Hematopoietic multipotent progenitor cell (in vitro differentiated cells): ENCODE measurements at places on chromosomes 16 and 17.

DNA sequence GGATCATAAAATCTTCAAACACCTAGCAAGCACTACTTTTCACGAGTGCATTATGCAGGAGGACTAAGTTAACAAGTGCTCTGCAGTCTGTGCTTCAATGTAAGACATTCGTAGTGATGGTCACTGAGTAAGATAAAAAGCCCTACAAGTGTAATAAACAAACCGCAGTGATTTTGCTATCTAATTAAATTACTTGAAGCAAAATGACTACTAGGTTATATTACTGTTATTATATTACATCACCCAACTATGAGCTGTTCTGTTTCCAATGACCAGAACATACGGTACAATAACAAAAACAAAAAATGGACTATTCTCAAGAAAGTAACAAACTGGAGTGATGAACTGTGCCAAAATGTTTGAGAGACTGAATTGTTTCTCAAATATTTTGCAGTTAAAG, 11.2 kb downstream of the KLHL10 start:
- no peak for DNase-seq

DNA sequence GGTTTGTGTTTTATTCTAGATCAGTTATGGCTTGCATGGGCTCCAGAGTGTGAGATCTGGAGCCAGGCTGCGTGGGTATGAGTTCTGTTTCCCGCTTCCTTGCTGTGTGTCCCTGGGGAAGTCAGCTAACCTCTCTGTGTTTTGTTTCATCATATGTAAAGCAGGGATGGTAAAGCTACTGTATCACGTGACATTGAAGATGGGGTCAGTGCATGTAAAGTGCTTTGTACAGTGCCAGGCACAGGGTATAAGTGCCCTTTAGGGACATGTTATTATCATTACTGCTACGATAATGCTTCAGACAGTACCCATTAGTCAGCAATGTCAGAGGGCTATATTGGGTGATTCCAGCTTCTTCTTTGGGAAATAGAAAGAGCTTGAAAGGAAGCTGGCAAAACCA, 186.2 kb downstream of the FOXL1 start:
- DNase-seq, result no peak

GRCh38 chr17:44829523-44830358, at the start of gene GJC1:
Gene GJC1 (minus strand): TSS chr17:44830287. CDS start chr17:44805817, 24,470 bp downstream.
- DNase-seq, result peak; percentile 9

DNA sequence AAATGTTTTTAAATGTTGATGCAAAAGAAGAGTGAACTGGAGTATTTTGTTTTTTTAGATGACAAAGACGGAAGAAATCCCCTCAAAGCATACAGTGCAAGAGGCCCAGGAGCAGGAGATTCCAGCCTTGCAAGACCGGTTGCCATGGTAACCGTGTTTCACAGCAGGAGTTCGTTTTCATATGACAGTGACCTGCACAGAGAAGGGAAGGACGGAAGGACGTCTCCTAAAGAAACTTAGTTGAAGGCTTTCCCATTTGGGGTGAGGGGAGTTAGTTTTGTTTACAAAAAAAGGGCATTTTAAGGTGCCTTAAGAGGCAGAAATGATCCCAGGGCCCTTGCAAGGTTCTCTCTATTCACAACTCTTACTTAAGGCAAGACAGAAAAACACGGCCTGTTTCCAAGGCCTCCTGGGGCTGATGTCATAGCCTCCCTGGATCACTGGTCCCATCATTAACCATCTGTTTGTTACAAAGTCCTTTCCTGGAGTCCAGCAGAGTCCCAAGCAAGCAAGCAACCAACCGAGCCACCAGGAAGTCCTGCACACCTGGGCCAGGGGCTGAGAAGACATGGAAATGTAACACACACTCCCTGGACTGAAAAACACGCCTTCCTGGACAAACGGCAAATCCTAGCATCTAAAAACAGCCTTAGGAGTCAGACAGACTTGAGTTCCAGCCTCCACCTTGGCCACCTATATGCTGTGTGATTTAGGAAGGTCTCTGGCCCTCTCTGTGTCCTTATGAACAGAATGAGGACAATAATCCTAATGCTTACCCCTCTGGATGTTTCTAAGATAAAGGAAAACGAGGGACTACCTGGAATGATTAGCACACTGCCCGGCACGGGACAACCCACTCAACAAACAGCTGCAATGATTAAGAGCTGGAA, 30.3 kb upstream of the RPH3AL start:
- no peak for DNase-seq

- no peak for DNase-seq
Measured at GRCh38 chr17:29694918-29695563, 72.3 kb upstream of the CORO6 start.

- DNase-seq, result no peak
Measured at GRCh38 chr16:87447323-87447722, 45.5 kb downstream of the ZCCHC14 start.

DNA sequence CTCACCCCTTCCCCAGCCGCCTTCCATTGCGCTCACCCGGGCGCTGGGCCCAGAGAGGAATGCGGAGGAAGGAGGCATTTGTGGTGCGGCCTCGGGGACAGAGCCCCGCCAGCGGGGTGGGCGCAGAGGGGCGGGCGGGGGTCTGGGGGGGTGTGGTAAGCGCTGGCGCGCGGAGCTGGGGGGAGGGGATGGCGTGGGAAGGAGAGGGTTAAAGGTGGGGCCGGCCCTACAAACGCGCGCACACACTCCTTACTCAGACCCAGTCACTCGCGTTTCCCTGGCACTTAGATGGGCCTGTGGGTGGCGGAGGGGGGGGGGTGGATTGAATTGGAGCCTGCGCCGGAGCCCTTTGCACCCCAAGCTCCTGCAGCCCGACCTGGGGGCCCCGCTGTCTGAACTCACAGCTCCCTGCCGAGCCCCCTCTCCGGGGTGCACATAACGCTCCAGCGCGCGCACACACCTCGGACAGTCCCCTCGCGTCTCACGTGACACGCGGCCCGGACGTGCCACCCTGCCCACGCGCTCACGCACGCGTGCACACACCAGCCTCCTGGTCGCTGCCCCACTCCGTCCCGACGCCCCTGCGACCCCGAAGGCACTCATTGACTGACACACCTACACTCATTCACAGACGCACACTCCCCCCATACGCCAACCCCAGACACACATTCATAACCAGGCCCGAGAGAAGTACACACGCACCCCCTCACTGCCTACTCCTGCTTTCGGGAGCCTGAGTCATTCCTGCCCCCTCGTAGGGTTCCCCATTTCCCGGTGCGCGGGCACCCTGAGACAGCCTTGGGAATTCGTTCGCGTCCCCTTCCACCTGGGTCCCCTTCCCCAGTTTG, 844 bp downstream of the TBKBP1 start:
- peak; percentile 64 for DNase-seq

DNA sequence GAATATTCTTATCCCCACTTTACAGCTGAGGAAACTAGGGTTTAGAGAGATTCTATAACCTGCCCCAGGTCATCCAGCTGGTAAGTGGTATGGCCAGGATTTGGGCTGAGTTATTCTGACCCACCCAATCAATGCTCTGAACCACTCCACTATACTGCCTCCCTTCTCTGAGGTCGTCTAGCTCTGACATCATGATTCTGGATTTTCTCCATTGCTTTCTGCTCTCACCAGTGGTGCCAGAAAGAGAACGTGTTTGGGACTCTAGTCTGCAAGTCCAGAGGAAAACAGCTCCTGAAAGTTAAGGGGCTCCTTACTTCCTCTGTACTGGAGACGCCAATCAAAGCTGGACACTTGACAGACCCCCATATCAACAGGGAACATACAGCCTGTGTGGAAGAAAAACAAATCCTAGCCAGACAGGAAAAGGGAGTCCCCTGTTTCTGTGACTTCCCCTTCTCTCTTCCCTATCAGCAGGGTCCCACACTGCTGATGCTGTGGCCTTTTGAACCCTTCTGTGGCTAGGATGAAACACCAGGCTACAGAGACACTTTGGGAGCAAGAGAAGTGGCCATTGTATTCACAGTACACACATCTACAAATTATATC, 6.0 kb upstream of the EZH1 start:
- DNase-seq, result no peak

GRCh38 chr16:5333991-5334390, 236.4 kb upstream of the EEF2KMT start:
- DNase-seq, result no peak

- DNase-seq, result no peak
Measured at GRCh38 chr17:28372203-28372944, 880 bp downstream of the SARM1 start.

DNA sequence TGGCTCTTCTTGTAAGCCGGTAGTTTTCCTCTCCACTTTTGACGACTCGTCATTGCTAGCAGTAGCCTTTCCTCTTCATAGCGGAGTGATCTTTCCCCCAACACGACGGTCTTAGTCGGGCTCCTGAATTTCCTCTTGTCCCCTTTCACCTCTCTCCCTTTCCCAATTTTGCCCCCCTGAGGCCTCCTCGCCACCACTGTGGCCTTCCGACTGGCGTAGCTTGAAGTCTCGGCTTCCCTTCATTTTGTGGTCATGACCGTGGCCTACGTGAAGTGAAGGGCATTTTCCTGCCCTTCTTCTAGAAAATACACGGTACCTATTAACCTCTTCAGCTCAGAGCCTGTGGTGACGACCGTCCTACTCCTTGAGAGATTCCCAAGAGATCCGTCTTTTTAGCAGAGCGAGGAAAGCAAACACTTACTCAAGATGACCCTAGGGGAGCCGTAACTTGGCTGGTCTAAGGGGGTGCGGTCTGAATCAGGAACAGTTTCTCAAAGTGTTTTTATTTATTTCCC, 787 bp downstream of the PRKAR1A start:
- DNase-seq, result peak; percentile 30

DNA sequence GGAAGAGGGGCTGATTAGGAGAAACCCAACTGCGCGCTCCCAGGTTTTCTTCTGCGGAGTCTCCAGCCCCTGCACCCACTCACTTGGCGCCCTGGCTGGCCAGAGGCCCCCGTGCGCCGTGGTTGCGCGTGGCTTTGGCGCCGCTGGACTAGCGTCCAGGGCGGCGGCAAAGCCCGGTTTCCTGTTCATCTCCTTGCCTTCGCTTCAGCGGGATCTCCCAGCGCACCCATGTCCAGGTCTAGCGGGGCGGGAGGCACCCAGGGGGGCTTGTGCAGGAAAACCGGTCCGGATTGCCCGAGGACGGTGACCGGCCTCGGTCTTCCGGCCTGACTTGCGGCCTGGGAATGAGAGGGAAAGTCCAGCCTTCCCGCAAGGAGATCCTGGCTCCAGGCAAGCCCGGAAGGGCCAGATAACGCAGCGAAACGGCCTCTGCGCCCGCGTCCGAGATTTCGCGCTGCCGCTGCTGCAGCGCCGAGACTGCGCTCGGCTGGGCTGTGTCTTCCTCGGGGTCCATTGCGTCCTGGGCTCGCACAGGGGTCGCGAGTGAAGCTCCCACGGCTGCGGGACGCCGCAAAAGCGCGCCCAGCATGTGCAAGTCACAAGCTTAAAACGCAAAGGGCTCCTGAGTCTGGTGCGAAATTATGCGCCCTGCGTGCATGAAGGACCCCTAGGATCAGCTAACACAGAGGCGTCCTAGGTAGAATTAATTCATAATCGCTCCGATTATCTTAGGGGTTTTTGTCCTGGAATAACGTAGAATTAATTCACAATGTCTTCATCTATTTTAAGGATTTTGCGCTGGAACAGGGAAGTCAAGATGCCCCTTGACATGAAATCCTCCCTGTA, 5.7 kb downstream of the FOXF1 start:
- DNase-seq, result no peak

DNA sequence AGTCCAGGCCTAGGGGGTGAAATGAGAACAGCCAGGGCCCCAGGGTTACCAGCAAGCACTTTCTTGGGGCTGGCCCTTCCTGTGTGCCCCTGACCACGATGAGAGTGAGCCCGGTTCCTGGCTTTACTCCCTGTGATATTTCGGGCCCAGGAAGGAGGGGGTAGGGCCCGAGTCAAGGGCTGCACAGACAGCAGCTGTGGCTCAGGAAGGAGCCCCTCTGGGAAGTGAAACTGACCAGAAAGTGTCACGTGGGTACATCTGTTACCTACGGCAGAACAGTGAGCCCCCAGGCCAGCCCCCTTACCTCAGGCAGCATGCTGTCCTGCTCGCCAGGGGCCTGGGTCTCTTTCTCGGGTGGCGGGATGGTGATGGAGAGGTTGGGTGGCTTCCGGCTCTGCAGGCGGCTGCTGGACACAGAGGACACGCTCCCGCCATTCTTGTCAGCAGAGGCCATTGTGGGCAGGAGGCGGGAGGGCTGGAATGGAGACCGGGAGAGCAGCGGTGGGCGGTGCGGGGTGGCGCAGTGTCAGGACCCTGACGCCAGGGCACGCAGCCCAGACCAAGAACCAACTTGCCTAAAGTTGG, 13.8 kb downstream of the AANAT start:
- no peak for DNase-seq

- DNase-seq, result no peak
Measured at GRCh38 chr16:10641953-10642949, 52.5 kb downstream of the TEKT5 start.

- DNase-seq, result no peak
Measured at GRCh38 chr17:76995387-76996105, 127.3 kb downstream of the MGAT5B start.

DNA sequence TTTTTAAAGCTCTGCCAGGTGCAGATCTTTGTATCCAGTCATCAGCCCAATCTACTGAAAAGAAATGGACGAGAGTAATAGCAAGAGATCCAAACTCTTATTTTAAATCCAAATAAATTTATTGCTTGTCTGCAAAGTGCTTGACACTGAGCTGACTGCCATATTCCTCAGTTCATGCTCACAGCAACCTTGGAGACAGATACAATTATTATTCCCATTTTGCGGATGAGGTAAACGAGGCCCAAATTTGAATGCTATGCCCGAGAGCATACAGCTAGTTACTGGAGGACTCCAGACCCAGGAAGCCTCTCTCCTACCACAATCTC, 620 bp downstream of the NOB1 start:
- no peak for DNase-seq

DNA sequence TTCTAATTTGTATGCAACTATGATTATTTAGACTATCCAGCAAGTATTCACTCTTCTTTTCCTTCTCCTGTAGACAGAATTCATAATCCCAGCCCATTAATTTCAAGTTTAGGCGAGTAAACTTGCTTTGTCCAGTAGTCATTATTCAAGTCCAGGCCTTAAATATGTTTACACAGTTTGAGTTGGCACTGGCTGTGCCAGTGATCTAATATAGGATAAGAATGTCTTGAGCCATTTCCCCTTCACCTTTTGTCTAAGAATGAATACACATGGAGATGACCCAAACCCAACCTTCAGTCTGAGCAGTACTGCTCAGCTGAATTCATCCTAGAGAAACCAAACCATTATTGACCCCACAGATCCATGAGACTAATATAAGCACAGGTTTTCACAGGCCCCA, 930.4 kb upstream of the CDH8 start:
- no peak for DNase-seq

DNA sequence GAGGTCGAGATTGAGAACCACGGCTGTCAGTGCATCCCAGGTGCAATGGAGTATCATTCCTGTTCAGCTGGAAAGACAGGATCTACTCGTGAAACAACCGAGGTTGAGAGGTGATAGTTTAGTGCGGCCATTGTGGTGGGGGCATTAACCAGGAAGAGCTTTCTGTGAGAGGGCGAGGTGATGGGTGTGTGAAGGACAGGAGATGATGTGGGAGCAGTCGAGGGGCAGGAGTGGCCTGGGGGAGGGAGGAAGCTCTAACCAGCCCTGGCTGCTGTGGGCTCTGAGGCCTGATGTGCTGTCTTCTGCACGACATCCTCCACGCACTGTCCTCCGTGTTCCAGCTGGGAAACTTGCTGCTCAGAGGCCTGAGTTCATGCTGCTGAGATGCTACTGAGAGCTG, 22.0 kb downstream of the GOSR2 start:
- DNase-seq, result no peak

GRCh38 chr16:68190736-68191510, 45.0 kb downstream of the ESRP2 start:
- no peak for DNase-seq

GRCh38 chr16:71687861-71688260, 36.6 kb downstream of the PHLPP2 start:
- DNase-seq, result no peak
